CD4-positive, alpha-beta T cell treated with Interleukin-6 at 100 ng/mL for 8 hours (primary cell): ENCODE measurements at places on chromosomes 6 and 20.

DNA sequence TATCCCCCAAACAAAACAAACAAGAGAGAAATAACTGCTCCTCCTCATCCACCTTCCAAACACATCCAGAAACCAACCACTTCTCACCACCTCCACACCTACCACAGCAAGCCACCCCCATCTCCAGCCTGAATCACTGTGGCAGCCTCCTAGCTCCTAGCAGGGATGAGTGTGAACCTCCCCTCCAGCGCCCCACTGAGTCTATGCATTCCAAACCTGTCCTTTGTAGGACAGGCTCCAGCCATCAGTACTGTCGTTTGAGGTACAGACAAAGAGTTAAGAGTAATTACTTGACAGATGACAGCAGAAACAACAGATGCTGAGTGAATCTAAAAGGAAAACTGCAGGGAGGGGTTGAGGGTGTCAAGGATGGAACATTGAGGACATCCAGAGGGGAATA is 2.4 kb downstream of the METTL24 start:
- DNase-seq: no peak

GRCh38 chr6:146598772-146599405 is at the start of gene ADGB:
Gene ADGB, plus strand, starts transcription at chr6:146598972. Its CDS starts 69 bp downstream, at chr6:146599041.
- DNase-seq: no peak

GRCh38 chr6:132388291-132388690 is 13.0 kb downstream of the MOXD1 start:
- DNase-seq: no peak

DNA sequence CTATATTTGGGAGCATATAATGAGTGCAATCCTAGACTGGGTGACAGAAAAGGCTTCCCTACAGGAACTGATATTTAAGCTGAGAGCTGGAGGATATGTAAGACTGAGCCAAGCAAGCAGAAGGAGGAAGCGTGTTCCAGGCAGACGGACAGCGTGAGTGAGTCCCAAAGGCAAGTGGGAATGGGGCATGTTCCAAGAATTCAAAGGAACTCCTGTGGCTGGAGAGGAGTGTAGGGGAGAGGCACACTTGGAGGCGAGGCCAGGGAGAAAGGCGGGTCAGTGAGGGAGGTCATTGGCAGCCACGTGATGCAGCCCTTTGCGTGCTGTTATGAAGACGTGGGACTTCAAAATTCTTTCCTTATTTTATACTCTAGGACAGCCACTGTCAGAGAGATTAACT is 27.9 kb upstream of the SGK1 start:
- no peak for DNase-seq

GRCh38 chr6:39102821-39103136 is 12.2 kb downstream of the SAYSD1 start:
- no peak for DNase-seq

DNA sequence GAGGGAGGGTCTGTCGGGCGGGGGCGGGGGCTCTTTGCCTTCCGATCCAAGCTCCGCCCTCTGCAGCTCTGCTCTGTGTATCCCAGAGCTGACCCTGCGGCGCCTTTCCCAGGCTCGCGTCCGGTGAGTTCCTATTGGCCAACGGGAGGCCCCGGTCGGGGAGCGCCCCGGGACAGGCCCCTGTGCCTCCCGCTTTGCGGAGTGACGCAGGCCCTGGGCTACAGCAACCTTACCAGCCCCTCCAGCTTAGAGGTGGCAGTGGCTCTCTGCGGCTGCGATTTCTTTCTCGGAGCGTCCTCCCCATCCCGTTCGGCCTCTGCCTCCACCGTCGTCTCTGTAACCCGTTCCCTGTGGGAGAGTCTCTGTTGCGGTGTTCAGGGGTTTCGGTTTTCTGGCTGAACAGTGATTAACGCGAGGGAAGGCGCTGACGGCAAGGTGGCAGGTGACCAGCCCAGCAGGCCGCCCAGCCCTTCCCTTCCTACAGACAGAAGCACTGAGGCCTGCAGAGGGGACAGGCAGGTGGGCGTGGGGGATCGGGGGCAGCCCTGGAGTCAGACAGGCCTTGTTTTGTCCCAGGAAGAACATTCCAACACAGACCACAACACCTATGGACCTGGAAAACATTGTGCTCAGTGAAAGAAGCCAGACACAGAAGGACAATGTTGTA is 18.1 kb upstream of the CEBPB start:
- no peak for DNase-seq

GRCh38 chr20:64222291-64222735 is 33.2 kb upstream of the PCMTD2 start:
- no peak for DNase-seq

DNA sequence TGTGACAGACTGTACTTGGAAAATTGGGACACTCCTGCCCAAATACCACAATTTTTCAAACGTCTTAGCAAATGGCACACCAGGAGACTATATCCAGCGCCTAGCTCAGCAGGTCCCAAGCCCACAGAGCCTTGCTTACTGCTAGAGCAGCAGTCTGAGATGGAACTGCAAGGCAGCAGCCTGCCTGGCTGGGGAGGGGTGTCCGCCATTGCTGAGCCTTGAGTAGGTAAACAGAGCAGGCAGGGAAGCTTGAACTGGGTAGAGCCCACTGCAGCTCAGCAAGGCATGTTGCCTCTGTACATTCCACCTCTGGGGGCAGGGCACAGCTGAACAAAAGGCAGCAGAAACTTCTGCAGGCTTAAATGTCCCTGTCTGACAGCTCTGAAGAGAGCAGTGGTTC is 1003.3 kb upstream of the MAP3K7 start:
- DNase-seq: no peak

DNA sequence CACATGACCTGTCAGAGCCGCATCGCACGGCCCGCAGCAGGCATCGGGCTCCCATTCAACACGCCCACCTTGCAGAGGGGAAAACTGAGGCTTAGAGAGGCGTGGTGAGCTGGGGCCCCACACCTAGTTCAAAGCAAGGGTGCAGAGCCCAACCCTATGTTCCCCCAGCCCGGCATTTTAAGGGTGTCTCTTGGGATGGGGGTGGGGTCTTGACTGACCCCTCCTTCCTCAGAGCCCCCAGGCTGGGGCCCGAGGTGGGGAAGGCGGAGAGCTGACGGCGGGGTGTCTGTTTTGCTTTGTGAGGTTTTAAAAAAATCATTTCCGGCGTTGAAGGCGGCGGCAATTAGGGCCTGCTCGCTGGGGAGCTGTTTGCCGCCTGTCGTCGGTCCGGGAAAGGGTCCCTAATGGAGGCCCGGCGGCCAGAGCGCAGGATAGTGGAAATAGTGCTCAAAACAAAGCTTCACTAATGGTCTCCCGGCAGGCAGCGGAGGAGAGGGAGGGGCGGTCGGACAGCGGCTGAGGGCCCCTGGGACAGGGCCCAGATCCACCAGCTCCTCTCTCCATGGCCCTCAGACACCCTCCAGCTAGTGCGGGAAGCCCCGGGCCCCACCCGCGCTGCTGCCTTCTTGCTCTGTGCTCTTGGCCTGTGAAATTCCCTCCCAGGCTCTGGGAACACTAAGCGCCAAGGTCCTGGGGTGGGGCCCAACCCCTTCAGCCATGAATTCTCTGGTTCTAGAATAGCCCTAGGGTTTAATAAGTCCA is 11.9 kb downstream of the VSTM2L start:
- peak; percentile 18 for DNase-seq

GRCh38 chr6:90097356-90097755 is 199.3 kb downstream of the BACH2 start:
- no peak for DNase-seq

DNA sequence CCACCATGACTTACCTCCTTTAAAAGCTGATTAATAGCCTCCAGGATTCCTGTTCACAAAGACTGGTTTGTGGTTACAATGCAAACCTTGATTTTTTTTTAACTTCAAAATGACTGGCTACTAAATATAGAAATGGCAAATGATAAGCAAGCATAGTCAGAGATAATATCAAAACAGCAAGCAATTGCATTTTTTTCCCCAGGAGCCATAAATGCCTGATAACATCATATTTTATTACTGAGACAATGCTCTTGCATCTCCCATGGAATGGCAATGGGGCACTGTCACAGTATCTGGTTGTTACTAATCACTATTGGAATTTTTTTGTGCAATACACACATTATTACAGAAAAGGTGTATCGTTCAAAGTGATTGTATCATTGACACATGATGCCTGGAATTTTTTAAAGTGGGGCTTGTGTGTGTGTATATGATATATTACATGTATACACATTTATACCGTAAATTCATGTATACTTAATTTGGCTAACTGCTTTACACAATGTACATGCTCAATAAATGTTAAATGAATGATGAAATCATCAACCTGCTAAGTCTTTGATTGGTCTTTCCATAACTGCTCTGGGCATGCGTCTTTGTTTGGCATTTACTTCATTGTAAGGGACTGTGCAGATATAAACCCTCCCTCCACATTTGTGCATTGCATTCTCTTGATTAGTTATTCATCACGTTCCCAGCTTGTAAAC is 980 bp upstream of the SALL4 start:
- DNase-seq: no peak
